ENCODE measurements at places on chromosomes 6 and 20.

- DNase-seq = no peak
Measured at GRCh38 chr20:10428008-10428407, 6.0 kb downstream of the MKKS start.

GRCh38 chr6:168703990-168704389 lies 263.0 kb downstream of the SMOC2 start:
- DNase-seq = peak; percentile 3

DNA sequence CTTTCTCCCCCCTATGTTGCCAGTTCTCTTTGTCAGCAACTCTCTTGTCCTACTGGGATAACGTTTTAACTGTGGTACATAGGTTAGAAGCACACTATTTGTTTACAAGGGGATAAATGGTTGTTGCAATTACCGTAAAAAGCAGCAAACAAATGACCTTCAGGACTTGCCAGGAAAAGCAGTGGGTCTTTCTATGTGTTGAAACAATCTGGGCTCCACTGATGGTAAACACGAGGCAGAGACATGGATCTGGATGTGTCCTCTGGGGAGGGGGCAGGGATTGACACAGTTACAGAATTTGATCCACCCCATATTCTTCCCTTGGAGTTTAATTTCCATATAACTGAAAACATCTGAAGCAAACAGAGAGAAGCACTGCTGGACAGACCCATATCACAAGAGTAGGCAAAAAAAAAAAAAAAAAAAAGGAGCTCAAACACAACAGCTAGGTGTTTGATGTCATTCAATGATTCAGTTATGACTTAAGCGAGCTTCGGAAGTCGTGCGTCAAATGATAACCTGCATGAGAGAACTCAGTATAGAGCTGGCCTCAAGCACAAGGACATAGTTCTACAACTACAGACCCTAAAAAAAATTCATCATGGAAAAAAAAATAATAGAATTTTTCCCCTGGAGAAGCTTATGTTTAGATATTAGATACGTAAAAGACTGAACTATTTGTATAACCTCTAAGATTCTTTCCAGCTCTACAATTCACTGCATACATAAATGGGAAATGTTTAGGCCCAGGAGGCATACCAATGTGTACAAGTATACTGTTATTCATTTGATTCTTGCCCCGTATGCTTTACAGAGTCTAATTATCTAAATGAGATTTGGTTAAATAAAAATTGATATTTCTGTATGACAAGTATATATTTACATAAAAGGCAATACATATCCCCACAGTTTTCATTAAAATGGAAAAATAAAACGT lies 127.7 kb downstream of the ALDH8A1 start:
- DNase-seq = no peak

- DNase-seq = no peak
Measured at GRCh38 chr20:37755665-37756064, 61.8 kb downstream of the CTNNBL1 start.

- DNase-seq = peak; percentile 36
Measured at GRCh38 chr6:143195349-143195845, 134.7 kb downstream of the AIG1 start.

DNA sequence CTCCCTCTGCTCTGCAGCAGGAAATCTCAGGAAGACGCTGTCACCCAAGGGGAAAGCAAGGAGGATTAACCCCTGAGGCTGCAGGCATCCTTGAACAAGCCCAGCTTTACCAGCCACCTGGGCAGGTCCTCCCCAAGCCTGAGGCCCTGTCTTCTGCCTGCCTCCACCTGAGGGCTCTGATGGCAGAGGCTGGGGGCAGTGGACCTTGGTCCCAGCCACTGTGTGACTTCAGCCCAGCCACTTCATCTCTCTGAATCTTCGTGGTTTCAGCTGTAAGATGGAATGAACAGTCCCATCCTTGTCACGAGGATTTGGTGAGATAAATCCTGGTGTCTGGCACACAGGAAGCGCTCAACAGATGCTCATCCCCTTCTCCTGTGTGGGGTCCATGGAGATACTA lies 8.5 kb upstream of the VSTM2L start:
- no peak for DNase-seq

DNA sequence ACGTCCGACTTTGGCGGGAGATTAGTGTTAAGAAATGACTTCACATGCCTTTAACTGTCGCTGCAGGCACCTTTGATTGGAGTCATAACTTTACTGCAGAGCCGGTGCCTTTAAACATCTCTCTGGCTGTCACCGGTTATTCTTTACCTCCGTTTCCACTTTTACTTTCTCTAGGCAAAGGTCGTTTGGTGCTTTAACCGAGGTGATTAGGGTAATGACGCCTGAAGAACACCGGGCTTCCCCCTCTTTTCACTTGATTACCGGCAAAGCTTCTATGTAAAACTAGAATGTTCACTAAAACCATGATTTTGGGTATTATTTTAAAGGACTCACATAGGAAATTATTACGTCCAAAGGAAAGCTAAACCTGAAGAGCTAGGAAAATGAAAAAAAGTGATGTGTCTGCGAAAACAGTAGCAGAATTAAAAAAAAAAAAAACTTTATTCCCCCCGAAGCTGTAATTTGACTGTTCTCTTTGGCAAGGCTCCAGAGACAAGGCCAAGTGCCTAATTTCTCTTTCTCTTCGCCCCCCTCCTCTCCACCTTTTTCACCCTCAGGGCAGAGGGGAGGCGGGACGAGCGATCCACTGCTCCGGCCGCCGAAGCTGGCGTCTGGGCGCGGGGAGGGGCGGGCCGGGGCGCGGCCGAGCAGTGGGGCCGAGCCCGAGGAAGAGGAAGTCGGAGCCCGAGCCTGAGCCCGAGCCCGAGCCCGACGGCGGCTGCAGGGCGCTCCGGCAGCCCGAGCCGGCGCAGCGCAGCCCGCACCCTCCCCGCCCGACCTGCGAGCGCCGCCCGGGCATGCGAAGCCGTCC lies at the start of gene PLEKHG1:
Gene PLEKHG1 (plus strand): TSS at position 687 of the 811 bp plus-strand sequence. CDS start 133,797 bp downstream, outside the sequence.
- DNase-seq = peak; percentile 52

GRCh38 chr20:32779500-32780211 lies 17.5 kb downstream of the DNMT3B start:
- DNase-seq = no peak
